IMR-90 (cell line): ENCODE measurements at places on chromosomes 1 and 21. TPM values are rescaled to one million over a fixed set of nuclear protein-coding genes. Genes with fewer than 3 reads are reported as not detected.
A peak's percentile ranks its signal among the peaks of the same experiment; 100 is the strongest.

The CD84 gene
- total RNA-seq = not detected in 2 replicates

GRCh38 chr1:162918151-162918754 is 57.3 kb upstream of the CCDC190 start:
- DNase-seq = no peak

The ESRRG gene
- 0.54 and 0.56 TPM in 2 replicates for total RNA-seq

The WDR64 gene
- not detected in 2 replicates for total RNA-seq

The ANKRD13C gene
- 10.9 and 18.9 TPM in 2 replicates for total RNA-seq

DNA sequence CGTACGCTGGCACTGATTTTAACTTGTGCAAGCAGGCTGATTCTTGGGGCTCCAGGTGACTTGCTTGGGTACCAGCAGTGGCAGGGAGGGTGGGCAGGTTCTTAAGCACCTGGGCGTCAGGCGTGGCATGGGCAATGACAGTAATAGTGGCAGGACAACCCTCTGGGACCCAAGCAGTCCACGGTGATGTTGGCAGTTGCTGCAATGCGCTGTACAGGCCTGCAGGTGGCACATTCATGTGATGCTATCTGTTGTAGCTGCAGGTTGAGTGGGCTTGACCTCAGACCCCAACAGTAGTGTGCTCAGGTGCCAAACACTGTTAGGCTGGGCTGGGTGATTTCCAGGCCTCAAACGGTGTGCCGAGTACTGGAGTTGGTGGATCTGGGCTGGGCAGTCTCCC is 10.2 kb upstream of the OR10J4 start:
- DNase-seq = no peak

GRCh38 chr1:6475381-6476133 is 9.6 kb upstream of the TNFRSF25 start:
- no peak for DNase-seq

DNA sequence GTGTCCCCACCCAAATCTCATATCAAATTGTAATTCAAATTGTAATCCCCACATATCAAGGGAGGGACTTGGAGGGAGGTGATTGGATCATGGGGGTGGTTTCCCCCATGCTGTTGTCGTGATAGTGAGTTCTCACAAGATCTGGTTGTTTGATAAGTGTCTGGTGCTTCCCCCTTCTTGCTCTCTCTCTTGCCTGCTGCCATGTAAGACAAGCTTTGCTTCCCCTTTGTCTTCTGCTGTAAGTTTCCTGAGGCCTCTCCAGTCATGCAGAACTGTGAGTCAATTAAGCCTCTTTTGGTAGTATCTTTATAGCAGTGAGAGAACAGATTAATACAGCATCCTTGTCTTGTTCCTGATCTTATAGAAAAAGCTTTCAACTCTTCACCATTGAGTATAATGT is 6.5 kb upstream of the LRRC39 start:
- DNase-seq = no peak

GRCh38 chr1:185017966-185018365 is 27.4 kb upstream of the RNF2 start:
- no peak for DNase-seq

The LAMB3 gene
- total RNA-seq = 0.72 and 1.1 TPM in 2 replicates

- no peak for DNase-seq
Measured at GRCh38 chr1:18004278-18004677, 103.3 kb upstream of the IGSF21 start.

GRCh38 chr1:91670781-91671180 is 170.1 kb downstream of the CDC7 start:
- no peak for DNase-seq

The NBPF10 gene
- 1.1 and 1.4 TPM in 2 replicates for total RNA-seq

The HES3 gene
- not detected in 2 replicates for total RNA-seq

GRCh38 chr1:167221126-167221737 is 546 bp downstream of the POU2F1 start:
- no peak for DNase-seq

The NTRK1 gene
- not detected in 2 replicates for total RNA-seq

GRCh38 chr1:14983277-14983676 is 170.3 kb upstream of the TMEM51 start:
- no peak for DNase-seq

DNA sequence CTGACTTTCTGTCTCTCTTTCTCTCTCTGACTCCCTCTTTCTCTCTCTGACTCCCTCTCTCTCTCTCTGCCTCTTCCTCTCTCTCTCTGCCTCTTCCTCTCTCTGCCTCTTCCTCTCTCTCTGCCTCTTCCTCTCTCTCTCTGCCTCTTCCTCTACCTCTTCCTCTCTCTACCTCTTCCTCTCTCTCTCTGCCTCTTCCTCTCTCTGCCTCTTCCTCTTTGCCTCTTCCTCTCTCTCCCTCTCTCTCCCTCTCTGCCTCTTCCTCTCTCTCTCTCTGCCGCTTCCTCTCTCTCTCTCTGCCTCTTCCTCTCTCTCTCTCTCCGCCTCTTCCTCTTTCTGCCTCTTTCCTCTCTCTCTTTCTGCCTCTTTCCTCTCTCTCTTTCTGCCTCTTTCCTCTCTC is 18.6 kb upstream of the ANKRD45 start:
- no peak for DNase-seq

The LYST gene
- total RNA-seq = 7.2 and 8.3 TPM in 2 replicates

- no peak for DNase-seq
Measured at GRCh38 chr1:35605867-35606182, 32.7 kb downstream of the TFAP2E start.

DNA sequence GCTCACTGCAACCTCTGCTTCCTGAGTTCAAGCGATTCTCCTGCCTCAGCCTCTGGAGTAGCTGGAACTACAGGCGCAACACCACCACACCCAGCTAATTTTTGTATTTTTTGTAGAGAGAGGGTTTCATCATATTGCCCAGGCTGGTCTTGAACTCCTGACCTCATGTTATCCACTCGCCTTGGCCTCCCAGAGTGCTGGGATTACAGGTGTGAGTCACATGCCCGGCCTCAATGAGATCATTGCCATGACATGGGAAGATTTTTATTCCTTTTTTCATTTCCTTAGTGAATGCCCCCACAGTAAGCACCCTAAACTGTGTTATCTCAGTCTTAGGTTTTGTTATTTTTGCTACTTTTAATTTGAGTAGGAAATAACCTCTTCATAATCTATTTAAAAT is 977.9 kb downstream of the BRINP3 start:
- DNase-seq = peak; percentile 11

The S100A2 gene
- total RNA-seq = 3.6 and 4.4 TPM in 2 replicates

- no peak for DNase-seq
Measured at GRCh38 chr1:202193614-202194327, at the start of gene LGR6. Gene LGR6 (plus strand): TSS chr1:202193799. CDS start chr1:202193990, 191 bp downstream.

GRCh38 chr1:3313576-3313950 is 140.9 kb upstream of the ARHGEF16 start:
- peak; percentile 89 for DNase-seq

GRCh38 chr1:245332513-245332912 is 177.7 kb downstream of the KIF26B start:
- DNase-seq = peak; percentile 7
